ENCODE measurements at places on chromosomes 11 and 22.

- no peak for DNase-seq
Measured at GRCh38 chr11:119880873-119881272, 151.9 kb upstream of the NECTIN1 start.

GRCh38 chr11:18332302-18332701 is 9.9 kb downstream of the GTF2H1 start:
- no peak for DNase-seq

- no peak for DNase-seq
Measured at GRCh38 chr22:49052560-49052959, 775.1 kb downstream of the BRD1 start.

DNA sequence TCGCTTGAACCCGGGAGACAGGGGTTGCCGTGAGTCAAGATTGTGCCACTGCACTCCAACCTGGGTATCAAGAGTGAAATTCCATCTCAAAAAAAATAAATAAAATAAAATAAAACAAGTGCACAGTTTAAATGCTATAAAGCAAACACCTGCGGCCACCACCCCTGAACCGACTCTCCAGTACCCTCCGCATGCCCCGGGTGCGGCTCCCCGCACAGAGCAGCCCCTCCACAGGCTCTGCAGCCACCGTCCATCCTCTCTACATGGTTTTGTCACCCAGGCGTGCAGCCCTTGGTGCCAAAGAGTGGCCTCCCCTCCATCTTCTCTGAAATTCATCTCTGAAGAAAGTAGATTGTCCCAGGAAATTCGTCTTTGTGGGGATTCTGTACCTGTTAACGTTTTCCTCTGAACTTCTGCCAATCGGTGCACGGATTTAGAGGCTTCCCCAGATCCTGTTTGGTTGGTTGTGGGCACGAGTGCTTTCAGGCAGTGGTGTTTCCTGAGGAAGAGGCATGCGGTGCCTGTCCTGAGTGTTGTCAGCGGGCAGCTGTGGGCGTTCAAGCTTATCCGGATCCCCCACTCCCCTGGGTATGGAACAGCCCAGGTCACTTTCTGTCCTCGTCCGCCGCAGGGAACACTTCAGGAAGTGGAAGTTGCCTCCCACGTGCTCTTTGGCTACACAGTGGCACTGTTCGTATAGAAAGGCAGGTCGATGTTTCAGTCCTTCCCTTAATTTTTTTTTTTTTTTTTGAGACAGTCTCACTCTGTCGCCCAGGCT is 4.1 kb downstream of the MIOX start:
- no peak for DNase-seq

Measured in SW480 (cell line).